ENCODE measurements at places on chromosomes 2 and 18.

DNA sequence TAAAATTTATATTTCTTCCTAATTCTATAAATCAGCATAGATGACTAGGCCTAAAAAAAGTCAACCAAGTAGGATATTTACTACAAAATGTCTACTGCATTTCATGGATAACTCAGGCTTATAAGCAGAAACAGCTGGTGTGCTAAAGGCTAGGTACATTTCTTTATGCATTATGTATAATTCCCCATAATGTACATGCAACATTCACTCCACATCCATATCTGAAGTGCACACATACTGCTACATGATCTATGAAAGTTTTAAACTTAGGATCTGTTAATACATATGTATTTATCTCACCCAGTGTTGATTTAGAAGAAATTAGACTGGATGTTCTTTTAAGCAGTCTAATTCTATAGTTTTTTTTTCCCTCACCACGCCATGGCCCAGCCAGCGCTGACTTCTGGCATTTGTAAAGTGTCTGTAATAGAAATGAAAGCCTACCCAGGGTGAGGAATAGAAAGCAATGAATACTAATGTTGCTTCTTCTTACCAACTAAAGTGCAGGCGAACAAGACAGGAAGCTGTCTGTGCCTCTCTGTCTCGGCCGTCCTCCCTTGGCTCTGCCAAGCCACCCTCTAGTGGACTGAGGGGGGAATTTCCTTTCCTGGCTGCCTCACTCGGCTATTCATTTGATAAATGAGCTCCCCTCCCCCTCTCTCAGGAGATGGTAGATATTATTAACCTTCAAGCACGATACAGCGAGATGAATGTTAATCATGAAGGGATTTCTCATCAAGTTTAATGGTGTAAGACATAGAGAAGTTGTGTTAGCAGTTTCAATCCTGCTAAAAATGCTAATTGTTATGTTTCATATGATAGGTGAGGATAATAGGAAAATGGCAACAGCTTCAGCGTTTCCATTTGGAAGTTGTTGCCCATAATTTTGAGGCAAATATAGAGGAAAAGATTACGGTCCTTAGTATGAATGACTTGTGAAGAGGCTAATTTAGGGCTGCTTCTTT lies 384.5 kb downstream of the MTX2 start:
- peak; percentile 44 for DNase-seq

DNA sequence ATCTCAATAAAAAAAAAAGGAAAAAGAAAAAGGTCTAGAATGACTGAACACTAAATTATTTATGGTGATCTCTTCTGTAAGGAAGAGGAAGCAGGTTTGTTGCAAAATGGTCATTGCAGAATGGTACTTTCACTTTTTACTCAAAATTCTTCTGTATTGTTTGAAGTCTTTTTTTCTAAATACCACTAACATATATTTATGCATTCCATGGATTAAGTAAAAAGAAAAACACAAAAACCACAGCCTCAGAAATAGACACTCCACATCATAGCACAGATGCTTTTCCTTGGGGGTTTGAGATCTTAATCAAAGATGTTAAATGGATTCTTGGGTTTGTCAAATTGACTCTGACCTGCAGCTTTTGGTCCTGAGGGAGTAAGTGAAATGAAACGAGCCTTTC lies 47.4 kb downstream of the RHOB start:
- no peak for DNase-seq

DNA sequence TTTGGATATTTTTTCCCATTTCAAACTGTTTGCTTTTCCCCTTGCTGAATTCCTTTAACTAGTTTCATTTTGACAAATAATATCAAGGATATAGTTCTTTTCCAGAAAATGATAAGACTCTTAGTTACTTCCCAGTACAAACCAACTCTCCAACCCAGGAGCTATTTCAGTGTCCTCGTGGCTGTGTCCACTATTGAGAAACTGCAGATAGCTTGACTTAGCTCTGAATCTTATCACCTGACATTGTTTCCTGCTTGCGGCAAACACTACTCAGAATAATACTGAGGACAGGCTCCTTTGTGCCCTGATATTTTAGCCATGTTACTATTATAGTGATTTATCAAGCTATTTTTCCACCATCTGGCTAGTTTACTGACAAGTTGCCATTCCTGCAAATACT lies 74.6 kb downstream of the KLF7 start:
- no peak for DNase-seq

GRCh38 chr2:147520817-147521216 lies 324.0 kb upstream of the ACVR2A start:
- no peak for DNase-seq

DNA sequence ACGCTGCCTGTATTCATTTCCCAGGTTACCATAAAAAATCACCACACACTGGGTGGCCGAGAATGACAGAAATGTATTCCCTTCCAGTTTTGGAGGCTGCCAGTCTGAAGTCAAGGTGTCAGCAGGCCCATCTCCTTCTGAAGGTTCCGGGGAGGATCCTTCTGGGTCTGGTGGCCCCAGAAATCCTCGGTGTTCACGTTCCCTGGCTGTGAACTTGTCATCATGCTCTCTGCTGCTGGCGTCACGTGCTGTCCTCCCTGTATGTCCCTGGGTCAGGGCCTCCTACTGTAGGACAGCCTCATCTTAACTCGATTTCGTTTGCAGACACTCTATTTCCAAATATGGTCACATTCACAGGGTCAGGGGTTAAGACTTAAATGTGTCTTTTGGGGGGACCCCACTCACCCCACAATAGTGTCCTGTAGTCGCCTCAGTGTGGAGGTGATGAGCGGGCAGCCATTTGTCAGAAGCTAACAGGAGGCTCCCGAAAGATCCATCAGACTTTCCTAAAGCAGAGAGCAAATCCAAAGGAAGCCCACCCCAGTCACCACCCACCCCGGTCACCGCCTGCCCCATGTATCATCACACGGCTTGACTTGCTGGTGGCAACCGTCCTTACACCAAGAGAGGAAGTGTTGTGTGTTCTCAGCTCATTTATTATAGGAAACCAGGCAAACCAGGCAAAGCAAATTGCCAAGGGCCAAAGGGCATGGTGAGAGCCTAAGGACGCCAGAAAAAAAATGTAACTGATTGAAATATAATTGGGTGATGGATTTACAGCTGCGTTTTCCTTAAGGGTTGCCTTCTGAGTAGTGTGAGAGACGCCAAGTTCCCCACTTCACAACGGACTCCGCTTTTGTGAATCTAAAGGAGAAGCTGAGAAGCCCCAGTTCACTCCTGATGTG lies 148.8 kb upstream of the ZNF236 start:
- no peak for DNase-seq

GRCh38 chr2:209340522-209340921 lies 83.3 kb upstream of the MAP2 start:
- no peak for DNase-seq

DNA sequence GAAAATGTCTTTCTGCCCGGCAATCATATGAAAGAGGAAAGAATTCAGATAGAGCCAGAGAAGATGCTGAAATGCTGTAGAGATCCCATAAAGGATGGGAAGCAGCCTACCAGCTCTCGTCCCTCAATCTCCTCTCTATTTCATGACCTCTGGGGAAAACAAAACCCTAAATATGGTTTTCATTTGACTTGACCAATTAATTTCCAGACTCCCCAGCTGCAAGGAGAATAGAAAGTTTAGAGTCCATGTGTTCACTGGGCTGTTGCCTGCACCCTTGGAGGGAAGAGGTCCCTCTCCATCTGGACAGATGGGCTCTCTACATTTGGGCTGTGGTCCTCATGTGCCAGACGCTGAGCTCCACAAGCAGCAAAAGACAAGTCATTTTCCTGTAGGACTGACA lies 40.6 kb downstream of the CAPN13 start:
- no peak for DNase-seq

DNA sequence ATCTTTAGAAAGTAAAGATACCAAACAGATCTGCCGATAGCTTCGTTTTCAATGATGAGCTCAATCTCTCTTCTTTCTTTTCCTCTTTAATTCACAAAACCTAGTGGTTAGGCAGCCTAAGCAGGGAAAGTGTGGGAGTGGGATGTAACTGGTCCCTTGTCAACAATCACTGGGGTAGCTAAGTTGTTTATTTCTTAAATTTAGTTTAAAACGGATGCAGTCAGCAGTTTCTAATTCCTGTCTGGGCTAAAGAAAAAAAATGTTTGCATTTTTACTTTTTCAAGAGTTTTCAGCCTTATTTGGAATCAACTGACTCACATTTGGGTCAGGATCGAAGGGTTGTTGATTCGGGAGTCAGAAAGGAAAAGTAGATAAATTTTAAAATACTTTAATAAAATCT lies 137.7 kb upstream of the TACR1 start:
- no peak for DNase-seq

GRCh38 chr2:120596191-120596811 lies 139.4 kb upstream of the GLI2 start:
- no peak for DNase-seq

DNA sequence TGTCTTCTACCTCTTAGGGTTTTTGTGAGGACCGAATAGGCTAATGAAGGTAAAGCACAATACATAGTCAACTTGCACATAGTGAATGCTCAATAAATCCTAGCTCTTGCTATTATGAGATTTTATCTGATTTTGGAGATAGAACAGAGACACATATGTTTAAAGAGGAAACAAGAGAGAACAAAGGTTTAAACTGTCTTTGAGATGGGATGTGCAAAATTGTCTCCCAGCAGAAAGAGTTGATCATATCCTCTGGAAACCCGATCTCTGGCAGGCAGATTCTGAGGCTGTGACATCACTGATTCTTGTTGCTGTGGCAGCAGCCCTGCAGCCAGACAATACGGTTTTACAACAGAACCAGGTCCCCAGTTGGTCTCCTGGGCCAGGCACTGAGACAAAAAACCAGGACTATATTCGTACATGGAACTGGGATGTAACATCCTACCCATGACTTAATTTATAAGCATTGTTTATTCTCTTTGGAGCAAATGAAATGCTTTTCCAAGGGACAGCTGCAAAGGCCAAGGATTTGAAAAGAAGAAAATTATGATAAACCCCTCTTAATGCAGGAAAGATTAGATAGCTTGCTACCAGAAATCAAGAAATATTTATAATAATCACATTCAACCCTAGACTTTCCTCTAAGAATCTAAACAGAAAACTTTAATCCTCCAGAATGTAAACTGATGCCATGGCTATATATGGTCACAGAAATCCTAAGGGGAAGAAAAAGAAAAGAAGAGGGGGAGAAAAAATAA lies 80.2 kb downstream of the SLC8A1 start:
- no peak for DNase-seq

DNA sequence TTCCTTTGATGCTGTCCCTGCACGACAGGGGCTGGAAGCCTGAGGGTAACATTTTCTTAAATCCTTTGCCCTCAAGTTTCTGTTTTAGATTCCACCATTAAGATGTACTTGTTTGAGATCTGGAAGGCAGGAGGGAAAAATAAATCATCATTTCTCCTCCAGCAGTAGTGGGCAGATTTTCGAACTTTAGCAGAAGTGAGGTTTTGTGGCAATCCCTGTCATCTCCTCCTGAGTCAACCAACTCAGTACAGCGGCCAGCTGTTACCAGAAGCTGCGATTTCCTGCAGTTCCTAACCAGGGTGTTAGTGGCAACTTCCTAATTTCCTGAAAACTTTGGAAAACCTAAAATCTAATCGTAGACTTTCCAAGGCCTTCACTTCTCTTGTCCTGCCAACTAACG lies 517.2 kb upstream of the ACVR2A start:
- no peak for DNase-seq

DNA sequence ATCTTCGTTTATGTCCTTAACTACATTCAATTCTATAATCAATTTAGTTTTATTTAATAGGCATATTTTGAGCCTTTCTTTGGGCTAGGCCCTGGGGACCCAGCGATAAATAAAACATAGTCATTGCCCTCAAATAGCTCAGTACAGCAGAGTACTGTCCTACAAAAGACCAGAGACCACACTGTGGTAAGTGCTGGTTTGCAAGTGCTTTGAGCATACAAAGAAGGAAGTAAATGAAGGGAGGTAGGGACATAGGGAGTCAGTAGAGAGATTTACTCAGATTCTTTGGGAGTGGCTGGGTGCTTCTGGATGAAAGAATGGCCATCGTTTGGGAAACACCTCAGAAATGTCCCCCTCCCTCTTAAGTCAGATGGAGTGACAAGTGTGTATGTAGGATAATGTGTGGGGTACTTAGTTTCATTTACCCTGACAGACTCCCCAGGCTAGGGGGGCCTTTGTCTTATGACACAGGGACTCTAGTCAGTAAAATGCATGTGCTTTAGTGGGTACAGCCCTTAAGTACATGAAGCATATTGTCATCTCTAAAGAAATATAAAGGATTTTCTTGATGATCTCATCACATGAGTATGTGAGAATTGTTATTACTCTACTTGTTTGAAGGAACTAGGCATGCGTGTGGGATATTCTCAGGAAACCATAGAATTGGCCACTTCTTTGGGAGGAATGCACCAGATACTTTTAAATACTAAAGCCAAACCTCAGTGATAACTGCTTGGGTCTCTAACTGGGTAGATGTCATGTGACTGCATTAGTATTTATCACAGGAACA lies 35.1 kb downstream of the MAPRE2 start:
- no peak for DNase-seq

DNA sequence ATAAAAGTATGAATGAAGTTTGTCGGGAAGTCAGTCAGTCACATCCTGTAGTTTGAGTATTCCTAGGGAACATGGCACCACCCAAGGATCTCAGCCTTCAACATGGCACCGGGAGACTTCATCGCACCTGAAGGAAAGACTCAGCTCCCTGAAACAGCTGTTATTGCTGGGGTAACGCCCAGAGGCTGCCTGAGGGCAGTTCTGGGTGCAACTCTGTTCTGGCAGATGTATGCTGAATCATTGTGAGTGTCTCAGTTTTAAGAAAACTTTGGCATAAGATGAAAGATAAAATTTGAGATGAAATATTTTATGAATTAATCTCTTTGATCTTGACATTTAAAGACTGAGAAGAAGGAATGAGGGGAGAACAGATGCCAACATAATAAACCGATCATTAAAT lies 49.9 kb upstream of the SERPINB2 start:
- no peak for DNase-seq

DNA sequence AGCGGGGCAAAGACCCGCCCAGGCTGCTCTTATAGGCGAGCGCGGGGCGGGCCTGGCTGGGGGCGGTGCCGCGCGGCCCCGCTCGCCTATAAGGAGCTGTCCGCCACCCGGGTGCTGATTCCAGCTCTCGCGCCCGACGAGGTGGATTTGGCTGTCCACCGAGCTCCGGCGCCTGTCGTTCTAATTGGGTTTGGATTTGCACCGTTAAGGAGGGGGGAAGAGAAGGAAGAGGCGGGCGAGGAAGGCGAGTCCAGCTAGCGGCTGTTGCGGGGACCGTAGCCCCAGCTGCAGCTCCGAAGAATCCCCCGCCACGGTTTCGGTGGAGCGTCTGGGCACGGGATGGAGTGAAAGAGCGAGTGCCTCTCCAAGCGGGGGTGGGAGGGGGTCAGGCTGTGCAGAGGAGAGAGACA lies at the start of gene CNTNAP5:
TSS of gene CNTNAP5 (plus strand) at position 117 of the 410 bp plus-strand sequence. CDS start 364 bp downstream, outside the sequence.
- peak; percentile 58 for DNase-seq

DNA sequence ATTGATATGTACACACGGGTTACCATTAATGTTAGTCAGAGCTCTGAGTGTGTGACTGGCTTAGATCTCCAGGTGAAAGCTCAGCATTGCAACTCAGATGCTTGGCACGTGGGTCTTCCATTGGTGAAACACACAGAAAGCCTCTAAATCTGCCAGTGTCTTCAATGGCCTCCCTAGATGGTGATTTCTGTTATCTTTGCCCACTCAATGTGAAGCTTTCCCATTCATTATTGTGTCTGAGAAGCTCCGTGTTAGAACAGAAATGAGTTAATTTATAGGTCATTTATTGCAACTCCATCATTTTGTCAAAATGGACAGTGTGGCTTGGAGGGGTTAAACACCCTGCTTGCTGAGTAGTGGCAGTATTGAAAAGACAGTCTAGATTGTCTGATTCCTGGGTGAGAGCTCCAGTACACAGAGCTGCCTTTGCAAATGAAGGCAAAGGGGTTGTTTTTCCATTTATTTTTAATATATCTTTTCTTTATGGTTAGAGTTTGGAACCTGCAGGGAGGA lies 64.7 kb upstream of the GCFC2 start:
- DNase-seq = no peak
